NCI-H226 (cell line): ENCODE measurements at places on chromosomes 13 and 19.
A peak's percentile ranks its signal among the peaks of the same experiment; 100 is the strongest.

DNA sequence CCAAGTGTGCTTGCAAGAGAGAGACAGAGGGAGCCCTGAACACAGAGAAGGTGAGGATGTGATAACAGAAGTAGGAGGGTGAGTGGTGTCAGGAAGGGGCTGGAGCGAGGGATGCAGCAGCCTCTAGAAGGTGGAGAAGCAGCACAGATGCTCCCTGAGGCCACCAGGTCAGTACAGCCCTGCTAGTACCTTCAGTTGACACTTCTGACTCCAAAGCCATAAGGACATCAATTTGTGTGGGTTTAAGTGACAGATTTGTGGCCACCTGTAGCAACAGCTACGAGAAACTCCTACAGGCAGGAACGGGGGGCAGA is 6.9 kb downstream of the ERICH4 start:
- no peak for DNase-seq

DNA sequence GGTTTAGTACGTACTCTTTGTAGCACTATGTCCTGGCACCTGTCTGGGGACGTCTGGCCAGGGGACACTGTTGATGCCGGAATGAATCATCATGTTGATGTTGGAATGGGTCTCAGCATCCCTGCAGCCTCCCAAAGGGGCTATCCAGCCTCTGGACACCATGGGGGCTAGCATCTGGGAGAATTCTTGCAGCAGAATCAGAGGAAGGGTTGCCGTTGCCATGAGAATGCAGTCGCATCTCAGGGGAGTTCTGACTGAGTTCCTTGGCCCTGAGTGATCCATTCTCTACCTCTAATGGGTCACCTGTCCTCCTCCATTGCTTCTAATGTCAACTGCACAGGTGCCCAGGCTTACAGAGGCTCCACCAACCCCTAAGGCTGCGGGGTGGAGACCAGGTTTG is 129.1 kb downstream of the UQCRFS1 start:
- DNase-seq, result no peak

- peak; percentile 5 for DNase-seq
Measured at GRCh38 chr19:13492128-13492527, 14.2 kb downstream of the CACNA1A start.

DNA sequence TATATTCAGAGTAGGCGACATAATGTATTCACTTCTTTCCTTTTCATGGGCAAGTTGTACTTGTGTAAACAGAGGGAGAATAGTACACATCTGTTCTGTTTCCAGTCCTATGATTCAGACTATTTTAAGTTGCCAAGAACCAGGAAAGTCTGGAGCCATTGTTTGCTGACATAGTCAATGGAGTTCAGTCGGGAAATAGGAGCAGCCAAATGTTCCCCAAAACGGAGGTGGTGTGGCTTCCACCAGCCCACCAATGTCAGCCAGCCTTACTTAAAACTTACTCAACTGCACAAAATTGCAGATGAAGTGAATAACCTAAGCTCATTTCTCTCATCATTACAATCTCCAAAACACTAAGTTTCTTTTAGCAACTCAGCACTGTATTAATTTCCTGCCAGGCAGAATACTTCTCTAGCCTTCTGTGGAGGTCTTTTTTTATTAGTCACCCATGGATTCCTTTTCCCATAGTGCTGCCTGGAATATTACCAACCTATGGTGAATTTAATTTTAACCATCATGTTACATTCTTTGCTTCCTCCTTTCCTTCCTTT is 22.3 kb upstream of the CSNK1A1L start:
- DNase-seq, result peak; percentile 21

DNA sequence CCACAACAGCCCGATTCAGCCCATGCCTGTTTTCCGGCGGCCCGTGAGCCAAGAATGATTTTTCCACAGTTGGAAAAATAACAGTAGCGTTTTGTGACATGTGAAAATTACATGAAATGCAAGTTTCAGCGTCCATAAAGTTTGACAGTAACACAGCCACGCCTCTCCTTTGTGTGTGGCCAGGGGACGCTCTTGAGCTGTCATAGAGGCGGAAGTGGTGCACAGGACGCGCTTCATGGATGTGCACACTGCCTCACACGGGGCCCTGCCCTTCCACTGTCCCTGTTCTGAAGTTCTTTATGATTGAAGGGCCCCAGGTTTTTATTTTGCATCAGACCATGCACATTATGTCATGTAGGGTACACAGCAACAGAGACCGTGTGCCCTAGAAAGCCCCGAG is 12.4 kb upstream of the ELAVL1 start:
- DNase-seq, result no peak

- no peak for DNase-seq
Measured at GRCh38 chr19:47377208-47377701, 28.1 kb downstream of the DHX34 start.

GRCh38 chr19:1315470-1316166 is 29.9 kb downstream of the EFNA2 start:
- peak; percentile 17 for DNase-seq

- no peak for DNase-seq
Measured at GRCh38 chr13:110340812-110341444, 33.8 kb downstream of the COL4A2 start.

DNA sequence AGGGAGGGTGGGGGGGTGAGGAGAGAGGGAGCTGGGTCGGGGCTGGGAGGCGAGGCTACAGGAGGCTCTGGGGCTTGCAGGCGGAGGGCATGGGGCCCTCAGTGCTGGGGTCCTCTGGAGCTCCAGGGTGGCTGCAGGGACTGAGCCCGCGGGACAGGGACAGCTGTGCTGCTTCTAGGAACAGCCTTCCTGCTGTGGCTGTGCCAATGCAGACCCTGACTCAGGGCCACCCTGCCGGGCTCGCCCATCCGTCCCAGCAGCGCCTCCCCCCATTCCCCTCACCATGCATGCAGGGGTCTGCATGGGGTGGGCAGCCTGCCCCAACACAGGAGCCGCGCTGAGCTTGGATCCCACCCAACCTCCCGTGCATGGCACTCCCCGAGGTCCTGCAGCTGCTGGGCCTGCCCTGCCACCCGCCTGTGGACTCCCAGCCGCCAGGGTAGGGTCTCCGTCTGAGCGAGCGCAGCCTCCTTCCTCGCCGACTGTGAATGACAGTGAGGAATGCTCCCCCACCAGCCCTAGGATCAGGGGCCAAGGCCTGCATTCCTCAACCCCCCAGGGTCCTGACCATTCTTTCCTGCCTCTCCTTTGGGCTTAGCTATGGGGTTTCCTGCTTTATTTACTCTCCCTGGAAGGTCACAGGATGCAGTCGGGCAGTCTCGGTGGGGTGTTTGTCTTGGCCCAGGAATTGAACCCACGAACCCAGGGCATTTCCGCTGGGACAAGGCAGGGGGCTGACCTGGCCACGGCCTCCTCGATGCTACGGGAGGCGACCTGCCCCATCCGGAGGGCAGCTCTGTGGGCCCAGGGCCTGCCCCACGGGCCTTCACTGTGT is 23.4 kb downstream of the CEBPG start:
- DNase-seq, result no peak

DNA sequence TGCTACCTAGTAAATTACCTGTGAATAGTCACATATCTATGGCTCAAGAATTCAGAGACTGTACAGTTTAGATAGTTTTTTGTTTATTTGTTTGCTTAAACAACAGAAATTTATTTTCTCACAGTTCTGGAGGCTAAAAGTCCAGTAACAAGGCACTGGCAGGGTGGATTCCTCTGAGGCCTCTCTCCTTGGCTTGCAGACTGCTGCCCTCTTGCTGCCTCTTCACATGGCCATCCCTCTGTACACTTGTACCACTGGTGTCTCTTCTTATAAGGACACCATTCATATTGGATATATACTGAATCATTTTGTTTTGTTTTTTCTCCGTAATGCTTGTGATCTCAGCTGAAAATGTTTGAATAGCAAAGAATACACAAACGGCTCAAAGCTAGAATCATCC is 56.4 kb upstream of the MIR17HG start:
- DNase-seq, result no peak

GRCh38 chr13:33262997-33263396 is 22.6 kb downstream of the STARD13 start:
- no peak for DNase-seq

GRCh38 chr13:61021838-61022237 is 393.8 kb downstream of the PCDH20 start:
- DNase-seq, result no peak

DNA sequence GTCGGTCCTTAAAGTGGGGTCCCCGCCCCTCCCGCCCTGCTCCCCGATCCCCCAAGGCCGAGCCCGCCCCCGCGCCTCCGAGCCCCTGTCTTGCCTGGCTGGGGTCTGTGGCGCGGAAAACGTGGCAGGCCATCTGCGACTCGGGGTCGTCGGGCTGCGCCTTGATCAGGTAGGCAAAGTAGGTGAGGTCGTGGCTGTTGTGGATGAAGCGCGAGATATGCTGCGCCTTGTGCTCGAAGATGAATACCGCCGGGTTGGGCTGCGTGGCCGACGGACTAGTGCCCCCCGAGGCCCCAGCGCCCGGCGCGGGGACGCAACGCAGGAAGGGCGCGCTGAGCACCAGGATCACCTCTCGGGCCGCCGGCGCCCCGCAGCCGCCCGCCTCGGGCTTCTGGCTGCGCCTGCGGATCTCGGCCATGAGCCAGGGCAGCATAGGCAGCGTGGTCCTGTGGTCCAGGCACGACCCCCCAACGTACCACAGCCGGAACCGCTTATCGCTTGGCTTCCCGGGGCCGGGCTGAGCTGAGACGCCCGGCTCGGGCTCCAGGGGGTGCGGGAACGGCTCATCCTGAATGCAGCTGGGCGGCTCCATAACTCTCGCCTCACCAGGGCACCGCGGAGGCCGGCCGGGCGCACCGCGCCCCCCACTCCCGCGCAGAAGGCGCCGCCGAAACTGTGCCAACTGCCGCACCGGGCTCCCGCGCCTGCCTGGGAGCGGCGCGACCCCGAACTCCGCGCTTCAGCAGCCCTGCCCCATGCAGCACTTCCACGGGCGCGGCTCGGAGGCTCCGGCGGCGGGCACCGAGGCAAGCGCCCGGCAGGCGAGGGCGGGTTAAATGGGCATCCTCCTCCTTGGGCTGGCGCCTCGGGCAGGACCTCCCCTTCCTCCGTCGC is 546 bp downstream of the TBC1D4 start:
- DNase-seq, result no peak

GRCh38 chr13:42258747-42259146 is 13.2 kb upstream of the AKAP11 start:
- no peak for DNase-seq

GRCh38 chr13:36789061-36789460 is 30.0 kb upstream of the RFXAP start:
- no peak for DNase-seq

DNA sequence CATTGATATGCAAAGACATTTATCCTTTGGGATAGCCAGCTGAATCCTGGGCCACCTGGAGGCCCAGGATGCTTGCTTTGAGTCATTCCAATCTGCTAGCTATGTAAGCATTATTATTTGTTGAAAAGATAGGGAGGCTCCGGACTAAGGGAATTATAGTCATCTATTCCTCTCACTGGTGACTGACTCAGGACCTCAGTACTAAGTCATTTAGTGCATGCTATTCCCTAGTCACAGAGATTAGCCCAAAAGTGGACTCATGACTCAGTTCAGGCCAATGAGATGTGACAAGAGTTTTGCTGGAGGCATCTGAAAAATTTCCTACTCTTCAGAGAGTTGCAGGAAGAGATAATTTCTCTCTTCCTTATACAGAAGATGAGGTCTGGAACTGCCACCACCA is 67.9 kb upstream of the ITM2B start:
- no peak for DNase-seq

- DNase-seq, result no peak
Measured at GRCh38 chr19:21202865-21203494, 61.1 kb downstream of the ZNF431 start.

DNA sequence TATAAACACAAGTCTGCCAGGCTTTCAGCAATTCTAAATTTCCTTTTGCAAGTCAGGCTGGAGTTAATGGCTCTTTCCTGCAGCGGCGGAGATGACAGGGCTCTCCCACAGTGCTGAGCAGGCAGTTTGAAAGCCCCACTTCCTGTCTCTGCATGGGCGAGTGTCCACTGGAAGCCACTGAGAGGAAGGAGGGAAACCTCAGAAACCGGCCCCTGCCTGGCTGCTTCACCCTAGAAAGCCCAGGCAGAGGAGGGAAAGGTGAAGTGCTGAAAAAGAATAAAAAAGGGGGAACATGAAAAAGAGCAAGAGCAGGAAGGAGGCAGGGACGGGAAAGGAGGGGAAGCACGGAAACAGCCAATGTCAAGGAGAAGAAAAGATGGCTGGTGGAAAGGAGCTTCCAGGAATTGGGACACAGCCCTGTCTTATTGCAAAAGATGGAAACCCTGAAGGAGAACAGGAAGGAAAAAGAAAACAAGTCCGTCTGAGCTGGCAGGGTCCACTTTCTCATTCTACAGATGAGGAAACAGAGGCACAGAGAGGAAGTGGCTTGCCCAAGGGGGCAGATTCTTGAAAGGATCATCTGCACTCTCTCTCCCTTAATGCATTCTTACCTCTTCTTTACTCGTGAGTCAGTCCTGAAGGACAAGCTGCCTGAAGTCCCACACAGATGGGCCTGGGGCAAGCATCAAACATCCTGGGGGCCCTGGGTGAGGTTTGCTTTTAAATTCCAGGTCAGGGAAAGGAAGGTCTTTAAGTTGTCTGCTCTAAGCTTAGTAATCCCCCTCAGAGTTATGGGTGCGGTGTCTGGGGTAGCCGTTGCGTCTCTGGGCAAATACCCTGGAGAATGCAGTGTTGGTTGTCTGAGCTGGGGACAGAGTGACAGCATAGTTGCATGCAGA is 38.8 kb upstream of the ALOX5AP start:
- DNase-seq, result no peak

DNA sequence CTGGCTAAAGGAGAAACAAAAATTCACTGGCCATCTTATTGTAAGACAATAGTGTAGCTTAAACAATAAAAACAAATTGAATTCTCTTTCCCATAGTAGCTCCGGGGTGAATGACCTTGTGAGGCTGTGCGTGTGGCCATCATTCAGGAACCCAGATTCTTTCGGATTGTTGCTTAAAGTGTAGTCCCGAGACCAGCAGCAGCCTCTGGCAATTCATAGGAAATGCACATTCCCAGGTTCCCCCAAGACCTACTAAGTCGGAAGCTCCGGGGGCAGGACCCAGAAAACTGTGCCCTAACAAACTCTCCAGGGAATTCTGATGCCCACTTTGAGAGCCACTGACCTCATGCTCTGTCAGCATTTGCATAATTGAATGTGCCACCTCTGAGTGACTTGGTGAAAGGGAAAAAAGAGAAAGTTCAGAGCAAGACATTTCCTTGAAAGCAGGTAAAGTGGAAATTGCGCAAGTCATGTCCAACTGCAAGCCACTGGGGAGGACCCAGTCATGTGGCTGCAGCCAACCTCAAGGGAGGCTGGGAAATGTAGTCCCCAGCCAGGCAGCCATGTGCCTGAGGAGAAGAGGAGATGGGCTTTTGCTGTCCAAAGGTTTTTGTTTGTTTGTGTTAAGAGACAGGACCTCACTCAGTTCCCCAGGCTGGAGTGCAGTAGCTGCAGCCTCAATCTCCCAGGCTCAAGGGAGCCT is 50.7 kb upstream of the PNMA8B start:
- peak; percentile 22 for DNase-seq

- no peak for DNase-seq
Measured at GRCh38 chr19:14479975-14480699, 5.0 kb upstream of the PTGER1 start.

GRCh38 chr19:31149441-31149941 is 199.7 kb downstream of the TSHZ3 start:
- no peak for DNase-seq

DNA sequence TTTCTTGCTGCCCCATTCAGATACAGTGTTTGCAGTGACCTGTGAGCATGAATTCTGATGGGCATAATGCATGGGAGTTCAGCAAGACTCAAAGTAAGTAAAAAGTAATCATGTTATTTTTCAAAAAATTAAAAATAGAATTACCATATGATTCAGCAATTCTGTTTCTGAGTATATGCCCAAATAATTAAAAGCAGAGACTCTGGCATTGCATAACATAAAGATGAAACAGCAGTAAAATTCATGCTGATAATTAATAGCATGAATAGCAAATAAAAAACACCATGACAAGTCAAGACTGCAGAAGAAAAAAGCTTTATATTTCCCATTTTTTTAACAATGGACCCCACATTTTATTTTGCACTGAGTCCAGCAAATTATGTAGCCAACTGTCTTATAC is 21.3 kb downstream of the RNF6 start:
- no peak for DNase-seq
